ENCODE measurements at places on chromosomes 2 and 18. TPM values are rescaled to one million over a fixed set of nuclear protein-coding genes. Genes with fewer than 3 reads are reported as not detected.

DNA sequence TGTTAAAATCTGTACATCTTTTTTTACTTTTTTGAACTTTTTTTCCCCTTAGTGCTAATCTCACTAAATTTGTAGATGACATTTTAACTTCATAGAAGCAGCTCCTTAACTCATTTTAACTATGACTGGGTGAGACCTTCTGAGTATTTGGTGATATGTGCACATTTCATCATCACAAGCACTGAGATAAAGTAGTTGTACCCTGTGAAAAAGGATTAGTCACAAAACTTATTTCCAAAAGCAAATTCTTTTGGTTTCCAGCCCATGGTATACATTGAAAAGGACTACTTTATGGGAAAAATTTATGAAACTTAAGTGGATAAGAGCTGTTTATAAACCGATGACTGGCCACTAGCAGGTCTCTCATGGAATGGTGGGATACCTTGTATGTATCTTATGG lies 581.5 kb downstream of the PLCL1 start:
- H3K27ac ChIP-seq: no peak overlapping the region
- H3K36me3 ChIP-seq: no peaks in the 10 kb centered on the region

The WDCP gene
- 6.1 TPM for total RNA-seq

- no peak overlapping the region for H3K4me3 ChIP-seq
- H3K4me1 ChIP-seq: no peaks in the 10 kb centered on the region
- DNase-seq: no peak
Measured at GRCh38 chr2:33108483-33109443, 162.0 kb downstream of the LTBP1 start.

The C1D gene
- 37.9 TPM for total RNA-seq

The RAMP1 gene
- total RNA-seq: 476 TPM

Data from sigmoid colon (tissue), 7 donors.